Activated T-cell treated with anti-CD3 and anti-CD28 coated beads, Interleukin-2, amount 50 U/mL, for 48 hours (primary cell): ENCODE measurements at places on chromosomes 11 and 22.

DNA sequence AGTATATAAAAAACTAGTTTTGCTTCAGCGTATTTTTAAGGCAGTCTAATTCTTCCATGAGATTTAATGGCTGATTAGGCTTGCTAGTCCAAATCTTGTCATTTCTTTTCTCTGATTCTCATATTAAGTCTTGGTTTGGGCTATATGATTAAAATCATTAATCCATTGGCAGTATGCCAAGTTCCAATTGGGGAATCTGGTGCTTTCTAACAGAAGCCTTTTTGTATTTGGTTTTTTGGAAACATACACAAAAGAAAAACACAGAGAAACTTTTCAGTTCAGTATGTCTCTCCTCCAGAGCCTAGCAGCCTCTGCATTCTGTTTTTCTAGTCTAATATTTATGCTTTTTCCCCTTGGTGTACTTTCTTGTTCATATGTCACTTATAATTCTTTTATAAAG lies 37.9 kb downstream of the SWAP70 start:
- no peak for DNase-seq

DNA sequence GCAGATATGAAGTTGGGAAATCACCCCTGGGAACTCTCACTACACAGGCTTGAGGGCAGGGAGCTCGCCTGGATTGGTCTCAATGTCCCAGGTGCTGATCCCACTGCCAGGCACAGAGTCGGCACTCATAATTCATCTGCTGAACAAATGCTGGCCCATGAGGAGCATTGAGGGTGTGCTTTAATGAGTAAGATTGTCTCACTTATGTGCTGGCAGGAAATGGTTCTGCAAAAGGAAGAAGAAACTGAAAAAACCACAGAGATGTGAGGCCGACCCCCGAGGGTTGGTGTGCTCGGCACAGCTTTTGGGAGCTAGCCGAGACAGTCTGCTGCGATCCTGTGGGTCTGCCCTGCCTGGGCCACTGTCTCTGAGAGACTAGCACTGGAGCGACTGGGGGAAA lies 9.4 kb downstream of the PLAAT2 start:
- peak; percentile 60 for DNase-seq

DNA sequence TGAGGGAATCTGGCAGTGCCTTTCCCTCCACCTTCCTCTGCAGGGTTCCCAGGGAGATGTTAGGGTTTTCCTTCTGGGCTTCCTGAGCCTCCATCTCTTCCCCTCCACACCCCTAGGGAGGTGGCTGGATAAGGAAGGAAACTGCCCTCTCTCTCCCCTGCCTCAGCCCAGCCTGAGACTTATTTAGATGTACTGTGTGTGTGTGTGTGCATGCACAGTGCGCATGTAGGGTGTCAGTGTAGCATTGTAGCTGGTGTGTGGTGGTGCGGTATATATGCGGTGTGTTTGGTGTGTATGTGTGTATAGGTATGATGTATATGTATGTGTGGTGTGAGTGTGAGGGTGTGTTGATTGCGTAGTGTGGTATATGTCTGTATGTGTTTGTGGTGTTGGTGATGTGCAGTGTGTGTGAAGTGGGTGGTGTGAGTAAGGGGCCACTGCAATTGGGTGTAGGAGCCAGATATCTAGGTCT lies 1.5 kb downstream of the FXYD6 start:
- no peak for DNase-seq

GRCh38 chr11:116730241-116730561 lies 42.6 kb downstream of the BUD13 start:
- DNase-seq, result no peak

DNA sequence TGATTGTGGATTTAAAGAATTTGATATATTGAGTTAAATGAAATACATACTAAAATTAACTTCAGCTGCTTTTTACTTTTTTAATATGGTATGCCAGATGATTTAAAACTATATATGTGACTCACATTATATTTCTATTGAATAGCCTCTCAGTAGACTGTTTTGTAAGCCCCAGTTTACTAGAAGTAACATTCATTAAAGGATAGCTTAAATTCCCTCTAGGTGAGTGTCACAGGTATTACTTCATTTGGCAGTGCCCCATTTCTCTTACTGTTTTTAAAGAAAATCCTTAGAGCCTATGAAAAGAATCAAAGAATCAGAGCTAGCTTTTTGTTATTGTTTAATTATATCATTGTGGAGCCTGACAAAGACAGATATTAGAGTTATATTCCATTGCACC lies 48.6 kb downstream of the ZC3H12C start:
- DNase-seq, result no peak

DNA sequence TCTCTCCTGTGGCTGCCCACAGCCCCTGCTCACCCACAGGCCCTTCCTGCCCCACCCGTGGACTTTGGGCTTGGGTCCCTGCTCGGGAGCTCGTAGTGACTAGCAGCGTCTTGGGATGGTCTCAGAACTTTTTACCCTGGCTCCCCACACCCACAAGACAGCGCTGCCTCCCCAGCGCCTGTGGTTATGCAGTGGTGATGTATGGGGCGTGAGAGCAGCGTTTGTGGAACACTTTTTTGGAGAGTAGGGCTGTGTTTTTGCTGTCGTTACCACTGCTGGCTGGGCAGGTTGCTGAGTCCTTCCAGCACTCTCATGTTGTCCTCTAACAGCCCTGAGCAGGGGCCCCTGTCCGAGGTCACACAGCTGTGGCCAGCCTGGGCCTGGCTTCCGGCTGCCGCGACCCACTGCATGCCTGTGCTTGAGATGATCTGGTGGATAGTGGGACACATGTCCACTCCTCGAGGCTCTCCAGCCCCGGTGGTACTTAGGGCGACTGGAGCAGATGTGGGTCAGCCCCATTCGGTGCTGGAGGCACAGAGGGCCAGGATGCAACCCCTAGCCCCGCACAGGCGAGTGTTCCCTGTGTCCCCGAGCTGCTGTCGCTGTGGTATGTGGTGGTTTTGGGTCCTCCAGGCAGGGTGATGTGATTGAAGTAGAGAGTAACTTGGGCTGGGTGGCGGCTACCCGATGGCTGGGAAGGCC lies 7.1 kb upstream of the GRAMD4 start:
- DNase-seq, result peak; percentile 72

- no peak for DNase-seq
Measured at GRCh38 chr22:47780281-47780875, 1017.9 kb downstream of the TBC1D22A start.

DNA sequence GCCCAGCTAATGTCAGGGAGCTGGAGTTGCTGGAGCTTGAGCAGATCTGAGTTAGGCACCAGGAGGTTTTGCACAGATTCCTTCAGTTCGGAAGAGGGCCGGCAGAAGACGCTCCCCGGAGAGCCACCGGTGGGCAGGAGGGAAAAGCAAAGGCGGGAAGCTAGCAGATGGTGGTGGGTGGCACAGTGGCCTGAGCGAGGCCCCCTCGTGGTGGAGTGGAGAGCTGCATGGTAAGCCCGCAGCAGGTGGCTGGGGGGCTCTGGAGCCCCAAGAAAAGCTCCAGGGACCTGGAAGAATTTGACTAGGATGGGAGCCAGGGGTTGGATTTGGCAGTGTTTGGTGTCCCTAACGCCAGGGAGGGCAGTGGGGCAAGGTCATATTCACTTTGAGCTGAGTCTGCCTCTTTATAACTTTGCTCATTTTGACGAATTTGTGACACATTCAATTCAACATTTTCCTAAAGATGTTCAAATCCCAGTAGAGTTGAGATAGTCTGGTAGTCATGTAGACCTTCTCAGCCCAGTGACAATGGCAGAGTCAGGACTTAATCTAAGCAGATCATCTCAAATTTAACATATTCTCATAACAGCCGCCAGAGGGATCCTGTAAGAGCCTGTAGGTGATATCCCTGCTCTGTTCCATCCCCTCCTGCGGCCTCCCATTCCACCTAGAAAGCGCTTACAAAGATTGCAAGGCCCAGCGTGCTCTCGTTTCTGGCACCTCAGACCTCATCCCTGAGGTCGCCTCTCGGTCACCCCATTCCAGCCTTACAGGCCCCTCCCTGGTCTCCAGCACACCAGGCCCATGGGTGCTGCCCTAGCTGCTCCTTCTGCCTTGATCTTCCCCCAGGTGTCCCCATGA lies 57.9 kb downstream of the TRIM29 start:
- no peak for DNase-seq

DNA sequence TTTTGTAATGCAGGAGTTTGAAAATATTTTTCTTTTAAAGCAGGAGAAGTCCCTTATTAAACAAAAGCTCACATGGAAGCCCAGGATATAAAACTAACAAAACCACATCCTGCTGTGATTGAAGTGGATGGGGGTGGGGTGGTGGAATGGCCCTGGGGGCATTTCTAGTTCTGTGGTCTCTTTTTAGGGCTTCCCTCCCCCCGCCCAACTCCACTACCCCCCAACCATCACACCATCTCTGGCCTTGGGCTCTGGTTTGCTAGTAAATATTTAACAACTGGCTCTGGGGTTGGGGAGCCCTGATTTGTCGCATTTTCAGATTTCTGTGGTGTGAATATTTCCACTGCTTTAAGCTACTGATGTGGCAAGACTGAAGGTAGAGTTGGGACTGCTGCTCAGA lies 279.6 kb upstream of the PLET1 start:
- DNase-seq, result no peak

GRCh38 chr22:46925818-46926217 lies 163.4 kb downstream of the TBC1D22A start:
- no peak for DNase-seq

DNA sequence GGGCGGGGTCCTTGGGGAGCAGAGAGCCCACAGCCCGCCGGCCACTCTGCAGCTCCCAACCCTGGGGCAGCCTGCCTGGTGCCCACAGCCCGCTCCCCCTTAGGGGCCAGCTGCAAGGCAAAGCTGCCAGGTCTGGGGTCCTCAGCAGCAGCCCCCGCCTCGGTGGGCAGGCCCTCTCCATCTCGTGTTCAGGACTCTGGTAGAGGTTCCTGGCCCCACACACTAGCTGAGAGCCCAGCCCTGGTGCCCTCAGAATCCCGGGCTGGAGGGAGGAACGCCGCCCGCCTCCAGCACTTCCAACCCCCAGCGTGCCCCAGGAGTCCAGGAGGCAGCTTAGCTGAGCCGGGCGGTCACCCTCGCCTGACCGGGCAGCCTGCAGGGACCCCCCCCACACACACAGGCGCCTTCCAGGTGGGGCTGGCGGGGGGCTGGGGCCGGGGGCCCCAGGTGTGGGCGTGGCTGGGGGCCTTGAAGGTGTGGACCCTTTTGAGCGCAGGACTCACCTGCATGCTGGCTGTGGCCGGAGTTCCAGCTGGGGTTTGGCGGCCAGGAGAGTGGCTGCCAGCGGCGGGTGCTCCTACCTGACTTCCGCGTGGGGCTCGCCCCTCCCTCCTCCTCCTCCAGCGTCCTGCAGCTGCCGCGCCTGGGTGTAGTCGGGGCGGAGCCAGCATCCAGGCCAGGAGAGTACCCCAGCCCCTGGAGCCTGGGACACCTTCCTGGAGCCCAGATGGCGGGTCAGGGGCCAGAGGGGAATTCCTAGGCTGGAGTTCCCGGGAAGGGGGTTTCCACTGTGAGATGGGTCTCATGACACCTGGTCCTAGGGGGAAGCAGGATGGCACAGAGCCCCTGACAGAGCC lies at the start of gene ANO9:
Gene ANO9 (minus strand): TSS at position 594 of the 857 bp plus-strand sequence. CDS start 85 bp downstream, at position 509.
- DNase-seq, result peak; percentile 77

- DNase-seq, result no peak
Measured at GRCh38 chr11:15947681-15948648, 408.4 kb downstream of the SOX6 start.

DNA sequence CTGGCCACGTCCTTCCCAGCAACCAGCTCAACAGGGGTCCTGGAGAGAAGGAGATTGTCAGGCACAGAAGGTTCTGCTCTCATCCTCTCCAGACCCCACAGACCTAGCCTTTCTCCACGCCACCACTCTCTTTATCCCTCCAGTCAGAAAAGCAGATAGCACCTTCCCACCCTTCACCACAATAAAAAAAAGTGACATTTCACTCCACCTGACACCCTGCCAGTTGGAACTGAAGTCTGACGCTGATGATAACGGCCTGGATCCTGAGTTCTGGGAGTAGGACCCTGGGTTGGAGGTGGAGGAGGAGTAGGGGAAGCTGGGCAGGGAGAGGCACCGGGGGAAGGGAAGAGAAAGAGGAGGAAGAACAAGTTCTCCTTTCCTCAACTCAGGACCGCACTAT lies 127.5 kb upstream of the ANO1 start:
- no peak for DNase-seq

GRCh38 chr11:69371731-69372588 lies 78.0 kb downstream of the MYEOV start:
- no peak for DNase-seq

GRCh38 chr11:11622340-11622706 lies 518 bp upstream of the GALNT18 start:
- DNase-seq, result no peak

GRCh38 chr11:69472541-69473275 lies 8.8 kb upstream of the LINC01488 start:
- DNase-seq, result no peak

GRCh38 chr11:7348432-7349304 lies 97.0 kb downstream of the SYT9 start:
- DNase-seq, result no peak

DNA sequence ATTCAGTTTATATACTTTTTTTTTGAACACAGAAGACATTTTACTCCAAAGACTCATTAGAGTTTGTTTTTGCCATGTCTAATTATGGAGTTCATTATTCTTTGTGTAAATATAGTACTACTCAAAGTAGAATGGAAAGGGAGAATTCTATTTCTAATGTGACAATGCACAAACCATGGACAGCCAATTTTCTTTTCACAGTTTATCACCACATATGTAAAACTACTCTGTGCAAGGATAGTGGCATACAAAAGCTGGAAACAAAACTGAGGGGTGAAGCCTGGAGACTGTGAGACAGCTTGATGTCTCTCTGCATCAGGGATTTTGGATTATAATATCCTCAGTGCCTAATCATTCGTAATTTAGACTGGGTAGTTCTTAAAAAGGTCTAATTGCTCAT lies 75.5 kb downstream of the LUZP2 start:
- no peak for DNase-seq

- DNase-seq, result no peak
Measured at GRCh38 chr22:24107661-24108060, 73.6 kb upstream of the SUSD2 start.

- no peak for DNase-seq
Measured at GRCh38 chr11:46564459-46564858, 29.4 kb downstream of the AMBRA1 start.

DNA sequence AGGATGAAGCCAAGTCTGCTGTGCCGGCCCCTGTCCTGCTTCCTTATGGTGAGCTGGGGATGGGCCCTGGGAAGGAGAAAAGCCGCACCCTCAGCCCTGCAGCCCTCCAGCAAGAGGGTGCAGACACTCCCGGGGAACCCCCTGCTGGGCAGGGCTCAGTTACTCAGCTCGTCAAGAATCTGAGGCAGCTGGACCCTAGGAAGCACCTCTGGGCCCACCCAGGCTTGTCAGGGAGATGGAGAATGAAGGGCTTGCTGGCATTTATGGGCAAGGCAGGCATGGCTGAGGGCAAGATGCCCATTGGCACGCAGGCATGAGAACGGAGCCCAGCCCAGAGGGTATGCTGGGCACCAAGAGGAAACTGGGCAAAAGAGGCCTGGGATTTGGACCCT lies 12.9 kb downstream of the RELT start:
- DNase-seq, result no peak

- no peak for DNase-seq
Measured at GRCh38 chr11:106493751-106494150, 416.3 kb downstream of the AASDHPPT start.

- DNase-seq, result no peak
Measured at GRCh38 chr22:42376711-42377554, 55.3 kb downstream of the NFAM1 start.
